GOT3 (cell line): ENCODE measurements at places on chromosomes 11 and 22.

DNA sequence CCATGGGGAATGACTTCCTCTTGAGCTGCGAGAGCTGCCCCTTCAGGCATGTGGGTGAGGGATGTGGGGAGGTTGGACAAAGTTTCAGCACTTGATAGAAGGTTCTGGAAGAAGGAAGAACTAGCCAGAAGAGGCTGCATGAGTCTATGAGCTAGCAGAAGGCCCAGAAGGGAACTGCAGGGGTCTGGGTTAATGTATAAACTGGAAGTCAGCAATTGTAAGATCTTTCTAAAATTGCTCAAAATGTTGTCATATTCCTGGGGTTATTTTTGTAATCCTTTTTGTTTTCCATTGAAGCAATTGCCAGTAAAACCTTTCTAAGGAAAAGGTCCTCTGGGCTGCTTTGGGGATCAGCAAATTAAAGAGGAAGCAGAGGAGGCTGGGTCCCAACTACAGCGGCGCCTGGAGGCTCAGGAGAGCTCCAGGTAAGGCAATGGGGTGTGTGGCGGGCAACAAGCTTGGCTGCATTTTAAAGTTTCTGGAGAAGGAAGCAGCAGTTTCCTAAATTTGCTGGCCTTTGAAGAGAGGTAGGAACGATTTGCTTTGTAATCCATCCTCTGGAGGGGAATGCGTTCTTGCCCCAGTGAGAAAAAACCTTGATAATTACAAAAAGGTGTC lies 29.2 kb downstream of the ADAMTS15 start:
- DNase-seq, result no peak

DNA sequence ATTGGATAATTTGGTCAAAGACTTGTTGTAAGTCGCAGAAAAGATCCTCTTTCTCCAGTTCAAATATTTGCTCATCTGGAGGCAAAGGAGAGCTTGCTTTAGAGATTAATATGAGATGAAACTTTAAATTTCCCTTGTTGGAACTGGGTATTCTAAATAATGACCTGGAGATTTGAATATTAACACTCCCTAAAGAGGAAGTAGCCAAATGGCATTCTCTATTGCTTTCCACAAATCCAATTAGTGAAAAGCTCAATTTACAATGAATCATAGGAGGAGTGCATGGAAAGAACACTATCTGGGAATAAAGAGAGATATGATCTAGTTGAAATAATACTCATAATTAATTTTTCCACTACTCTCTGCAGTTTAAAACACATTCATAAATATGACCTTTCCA lies 641.6 kb upstream of the TENM4 start:
- no peak for DNase-seq

DNA sequence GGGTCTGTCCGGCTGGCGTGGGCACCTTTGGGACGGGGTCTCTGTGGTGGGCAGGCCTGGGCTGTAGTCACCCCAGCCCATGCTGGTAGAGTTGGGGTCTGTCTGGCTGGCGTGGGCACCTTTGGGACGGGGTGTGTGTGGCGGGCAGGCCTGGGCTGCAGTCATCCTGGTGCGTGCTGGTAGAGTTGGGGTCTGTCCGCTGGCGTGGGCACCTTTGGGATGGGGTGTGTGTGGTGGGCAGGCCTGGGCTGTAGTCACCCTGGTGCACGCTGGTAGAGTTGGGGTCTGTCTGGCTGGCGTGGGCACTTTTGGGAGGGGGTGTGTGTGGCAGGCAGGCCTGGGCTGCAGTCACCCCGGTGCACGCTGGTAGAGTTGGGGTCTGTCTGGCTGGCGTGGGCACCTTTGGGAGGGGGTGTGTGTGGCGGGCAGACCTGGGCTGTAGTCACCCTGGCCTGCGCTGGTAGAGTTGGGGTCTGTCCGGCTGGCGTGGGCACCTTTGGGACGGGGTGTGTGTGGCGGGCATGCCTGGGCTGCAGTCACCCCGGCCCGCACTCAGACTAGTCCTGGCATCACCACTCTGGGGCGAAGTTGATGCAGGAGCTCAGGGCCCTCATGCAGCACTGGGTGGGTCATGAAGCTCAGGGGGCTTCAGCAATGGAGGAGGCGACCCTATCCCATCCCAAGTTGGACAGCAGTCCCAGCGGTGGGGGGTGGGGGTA lies 19.3 kb downstream of the PRR33 start:
- no peak for DNase-seq

DNA sequence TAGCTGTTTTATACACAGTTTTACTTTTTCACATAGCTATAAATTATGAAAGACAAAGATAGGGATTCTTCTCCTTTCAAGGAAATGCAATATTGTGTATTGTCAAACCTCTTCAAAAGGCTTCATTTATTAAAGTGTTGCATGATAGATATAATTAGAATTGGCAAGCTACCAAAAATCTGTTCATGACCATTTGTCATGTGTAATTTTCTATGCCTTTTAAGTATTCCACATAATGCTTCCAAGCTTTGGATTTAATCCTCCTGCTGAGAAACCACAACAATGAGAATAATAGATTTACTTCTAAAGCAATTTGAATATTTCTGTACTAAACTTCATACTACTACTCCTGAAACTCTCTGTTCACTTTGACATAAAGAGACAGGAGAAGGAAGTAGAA lies 403.2 kb upstream of the CCDC179 start:
- no peak for DNase-seq

GRCh38 chr11:94032066-94032465 lies 10.9 kb downstream of the HEPHL1 start:
- no peak for DNase-seq

- DNase-seq, result no peak
Measured at GRCh38 chr22:43925433-43926348, 2.1 kb downstream of the PNPLA3 start.

- DNase-seq, result no peak
Measured at GRCh38 chr11:27290261-27291050, 72.6 kb downstream of the CCDC34 start.

- no peak for DNase-seq
Measured at GRCh38 chr22:50600538-50600937, at the start of gene MAPK8IP2. MAPK8IP2 (plus strand) TSS chr22:50600793; CDS start chr22:50600819, 26 bp downstream.

- no peak for DNase-seq
Measured at GRCh38 chr11:110251836-110252235, 44.6 kb downstream of the RDX start.

DNA sequence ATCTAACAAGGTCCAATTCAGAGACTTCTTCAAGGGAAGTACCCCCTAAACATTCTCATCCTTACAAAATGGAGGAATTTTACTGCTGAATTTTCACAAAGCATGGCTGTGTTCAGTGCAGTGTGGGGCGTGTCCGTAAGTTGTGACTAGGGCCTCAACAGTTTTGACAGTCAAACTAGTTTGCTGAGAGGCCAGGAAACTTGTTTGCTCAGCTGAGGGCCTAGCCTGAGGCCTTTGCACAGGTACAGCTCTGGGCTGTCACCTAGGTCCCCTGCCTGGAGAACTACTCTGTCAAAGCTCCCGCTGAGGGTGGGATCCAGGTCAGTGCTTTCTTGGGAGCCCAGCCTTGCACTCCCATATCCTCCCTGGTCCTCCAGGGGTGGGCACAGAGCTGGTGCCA lies 27.9 kb downstream of the TCP11L1 start:
- DNase-seq, result no peak

DNA sequence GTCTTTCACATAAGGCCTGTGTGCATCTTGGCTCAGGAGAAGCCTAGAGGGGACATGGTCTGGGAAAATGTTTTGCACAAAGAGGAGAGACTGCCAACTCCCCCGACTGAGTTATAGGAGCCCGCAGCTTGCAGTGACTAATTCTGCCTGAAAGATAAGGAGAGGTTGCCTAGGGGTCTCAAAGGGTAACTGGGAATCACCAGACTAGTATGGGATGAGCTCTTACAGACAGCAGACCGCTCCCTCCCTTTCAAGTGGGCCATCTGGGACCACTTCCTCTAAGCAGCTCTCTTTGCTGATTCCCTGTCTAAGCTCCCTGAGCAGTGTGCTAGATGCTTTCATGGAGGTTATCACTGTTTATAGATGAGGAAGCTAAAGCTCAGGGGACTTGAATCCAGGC lies 105.1 kb downstream of the TENM4 start:
- DNase-seq, result no peak

GRCh38 chr22:34278121-34278520 lies 357.8 kb upstream of the LARGE1 start:
- DNase-seq, result no peak

- DNase-seq, result no peak
Measured at GRCh38 chr11:123357990-123358827, 71.9 kb upstream of the GRAMD1B start.

- DNase-seq, result no peak
Measured at GRCh38 chr22:20128619-20128901, 3.0 kb upstream of the ZDHHC8 start.

DNA sequence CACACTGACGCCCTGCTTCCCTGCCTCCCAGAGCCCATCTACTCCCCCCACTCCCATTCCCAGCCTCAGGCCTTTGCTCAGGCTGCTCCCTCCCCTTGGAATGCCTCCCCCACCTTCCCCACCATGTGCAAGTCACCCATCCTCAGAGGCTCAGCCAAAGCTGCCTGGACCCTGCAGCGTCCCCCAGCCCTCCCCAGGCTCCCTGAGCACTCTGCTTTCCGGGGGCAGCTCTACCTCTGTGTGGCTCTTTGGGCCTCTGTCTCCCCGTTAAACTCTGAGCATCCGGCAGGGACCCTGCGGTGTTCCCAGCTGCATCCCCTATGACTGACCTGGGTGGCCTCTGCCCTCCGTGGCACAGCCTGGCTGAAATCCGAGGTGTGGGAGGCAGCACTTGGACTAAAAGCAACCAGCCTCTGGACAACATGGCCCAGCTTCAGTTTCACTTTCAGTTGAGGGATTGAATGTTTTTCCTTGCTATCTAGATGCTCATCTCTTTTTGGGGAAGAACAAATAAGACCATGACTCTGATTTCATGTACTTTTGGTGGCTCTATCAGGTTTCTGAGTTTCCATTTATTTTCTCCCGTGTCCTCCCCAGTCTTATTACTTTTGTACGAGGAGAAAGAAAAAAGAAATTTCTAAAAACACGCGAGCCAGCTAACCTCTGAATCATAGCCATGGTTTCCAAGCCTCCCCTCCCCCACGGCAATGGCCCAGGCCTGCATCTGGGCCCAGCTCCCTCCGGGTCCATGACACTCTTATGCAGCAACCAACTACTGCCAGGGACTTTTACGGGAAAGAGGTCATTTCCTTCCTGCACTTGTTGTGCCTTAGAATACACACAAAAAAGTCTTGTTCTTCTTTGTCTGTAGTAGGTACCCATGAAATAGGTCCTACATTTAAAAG lies 3.8 kb downstream of the APOL3 start:
- no peak for DNase-seq

- no peak for DNase-seq
Measured at GRCh38 chr11:110297076-110297725, 787 bp upstream of the RDX start.

DNA sequence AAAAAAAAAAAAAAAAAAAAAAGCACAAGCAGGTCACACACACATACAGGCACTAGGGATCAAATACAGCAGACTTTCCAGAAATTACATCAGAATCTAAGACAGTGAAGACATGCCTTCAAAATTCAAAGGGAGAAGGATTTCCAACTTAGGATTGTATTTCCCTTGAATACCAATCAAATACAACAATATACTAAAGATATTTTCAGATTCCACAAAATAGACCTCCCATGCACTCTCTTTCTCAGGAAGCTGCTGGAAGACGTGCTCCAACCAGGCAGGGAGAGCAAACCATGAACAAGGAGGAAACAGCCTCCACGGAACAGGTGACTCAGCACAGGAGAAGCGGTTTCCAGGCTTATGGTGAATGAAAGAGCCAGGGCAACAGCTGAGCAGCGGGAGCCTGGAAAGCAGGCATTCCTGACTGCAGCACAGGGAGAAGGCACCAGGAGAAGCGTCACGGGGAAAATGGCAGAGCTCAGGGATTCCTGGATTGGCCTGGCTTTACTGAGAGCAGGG lies 32.0 kb downstream of the TMEM184B start:
- DNase-seq, result no peak

DNA sequence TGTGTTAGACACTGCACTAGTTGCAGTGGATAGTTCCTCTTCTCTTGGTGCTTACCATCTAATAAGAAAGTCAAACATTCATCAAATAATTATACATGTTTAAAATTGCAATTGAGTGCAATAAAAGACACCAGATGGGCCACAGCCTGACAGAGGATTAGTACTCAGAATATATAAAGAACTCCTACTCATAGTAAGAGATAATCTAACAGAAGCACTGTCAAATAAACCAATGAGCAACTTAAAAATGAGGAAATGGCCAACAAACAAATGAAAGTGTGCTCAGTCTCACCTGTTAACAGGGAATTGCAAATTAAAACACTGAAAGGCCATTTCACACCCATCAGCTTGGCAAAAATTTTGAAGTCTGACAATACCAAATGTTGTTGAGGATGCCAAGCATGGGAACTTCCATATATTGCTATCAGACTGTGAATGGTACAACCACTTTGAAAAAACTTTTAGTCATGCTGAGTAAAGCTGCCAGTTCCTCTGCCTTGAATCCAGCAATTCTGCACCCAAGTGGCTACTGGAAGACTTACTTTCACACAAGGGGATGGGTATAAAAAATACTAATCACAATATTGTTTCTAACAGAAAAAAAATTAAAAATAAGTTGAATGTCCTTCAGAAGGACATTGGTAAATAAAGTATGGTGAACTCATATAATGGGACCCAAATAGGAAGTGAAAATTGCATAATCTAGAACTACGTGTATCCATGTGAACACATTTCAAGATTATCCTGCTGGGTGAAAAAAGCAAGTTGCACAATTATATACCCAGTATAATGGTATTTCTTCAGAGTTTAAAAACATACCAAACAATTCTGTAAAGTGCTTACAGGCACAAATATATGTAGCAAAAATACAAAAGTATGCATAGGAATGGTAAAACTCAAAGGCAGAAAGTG lies 41.4 kb upstream of the CREB3L1 start:
- no peak for DNase-seq

DNA sequence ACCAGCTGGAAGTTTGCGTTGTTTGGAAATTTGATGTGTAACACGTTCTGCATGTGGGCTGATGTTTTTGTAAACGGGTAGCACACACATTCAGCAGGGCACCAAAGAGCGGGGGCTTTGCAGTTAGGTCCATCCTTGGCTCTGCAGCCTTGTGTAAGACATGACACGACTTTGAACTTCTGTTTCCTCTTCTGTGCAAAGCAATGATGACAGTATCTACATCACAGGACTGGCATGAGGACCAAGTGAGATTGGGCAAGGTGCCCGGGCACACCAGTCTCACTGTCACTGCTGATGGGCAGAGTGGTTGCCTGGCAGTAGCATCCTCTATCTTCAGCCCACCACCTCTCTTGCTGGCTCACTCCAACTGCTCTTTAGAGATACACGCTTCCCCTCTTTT lies 3.3 kb downstream of the TCN2 start:
- no peak for DNase-seq

DNA sequence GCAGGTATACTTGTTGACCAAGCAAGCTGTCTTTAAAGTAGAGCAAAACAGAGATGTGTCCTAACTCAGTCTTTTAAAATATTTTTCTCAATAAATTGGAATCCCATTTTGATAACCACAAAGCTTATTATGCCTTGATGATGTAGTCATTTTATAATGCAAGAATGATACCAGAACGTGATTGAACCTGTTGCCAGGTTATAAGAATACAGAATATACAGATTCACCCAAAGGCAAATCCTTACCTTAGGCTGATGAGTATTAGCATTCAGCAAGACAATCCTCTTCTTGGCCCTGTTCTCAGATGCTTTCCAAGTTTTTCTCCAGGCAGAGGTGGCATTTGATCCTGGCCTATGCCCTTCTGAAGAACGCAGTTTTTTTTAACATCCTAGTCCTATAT lies 76.1 kb downstream of the PPFIBP2 start:
- DNase-seq, result no peak

- no peak for DNase-seq
Measured at GRCh38 chr22:43136255-43136654, 6.9 kb downstream of the MCAT start.
